NCI-H345 (cell line): ENCODE measurements at places on chromosomes 3 and 15.

- no peak for DNase-seq
Measured at GRCh38 chr3:111819927-111820326, 39.1 kb upstream of the PHLDB2 start.

- DNase-seq: no peak
Measured at GRCh38 chr15:71375934-71376333, 260.7 kb downstream of the THSD4 start.

GRCh38 chr3:190644035-190644434 lies 130.2 kb downstream of the IL1RAP start:
- DNase-seq: no peak

GRCh38 chr3:123424321-123424998 lies 24.4 kb downstream of the ADCY5 start:
- no peak for DNase-seq

DNA sequence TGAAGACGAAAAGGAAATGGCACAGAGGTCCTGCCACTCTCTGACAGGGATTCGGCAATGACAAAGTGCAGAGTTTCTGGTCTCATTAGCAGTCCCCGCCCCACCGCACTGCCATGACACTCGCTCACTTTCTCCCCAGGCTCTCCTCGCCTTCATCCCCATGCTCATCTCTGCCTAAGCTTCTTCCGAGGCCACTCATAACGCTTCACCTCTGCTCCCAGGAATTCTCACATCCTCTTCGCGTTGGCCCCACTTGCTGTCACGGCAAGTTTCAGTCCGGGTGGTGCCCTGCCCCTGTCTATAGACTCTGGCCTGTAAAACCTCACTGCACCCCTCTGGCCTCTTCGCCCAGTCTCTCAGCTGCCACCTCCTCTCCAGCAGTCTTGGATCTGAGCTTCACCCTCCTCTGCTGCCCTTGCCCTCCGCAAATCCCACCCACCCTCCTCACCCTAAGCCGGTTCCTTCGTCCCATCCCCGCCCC lies 654 bp downstream of the RUBCN start:
- peak; percentile 41 for DNase-seq

DNA sequence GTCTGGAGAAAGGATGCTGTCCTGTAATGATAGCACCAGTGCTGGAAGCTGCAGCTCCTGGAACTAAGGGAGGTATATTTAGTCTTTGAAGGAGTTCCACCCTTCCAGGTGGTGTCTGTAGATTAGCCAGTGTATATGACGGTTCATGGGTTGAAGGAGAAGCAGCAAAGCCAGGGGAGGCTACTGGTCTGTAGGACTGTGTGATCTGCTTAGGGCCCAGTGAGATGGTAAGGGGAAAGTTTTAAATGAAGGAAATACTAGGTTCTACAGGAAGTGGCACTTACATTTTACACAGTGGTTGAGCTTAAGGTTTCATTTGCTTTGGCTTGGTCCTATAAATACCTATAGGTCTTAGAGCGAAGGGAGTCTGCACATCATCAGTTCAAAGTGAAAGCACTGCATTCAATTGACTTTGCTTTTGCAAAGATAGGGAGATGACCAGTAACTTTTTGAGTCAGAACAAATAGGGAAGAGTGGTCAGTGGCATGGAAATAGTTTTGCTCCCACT lies 5.6 kb downstream of the SLC25A38 start:
- no peak for DNase-seq

- no peak for DNase-seq
Measured at GRCh38 chr15:52798529-52799101, 8.5 kb upstream of the ONECUT1 start.

DNA sequence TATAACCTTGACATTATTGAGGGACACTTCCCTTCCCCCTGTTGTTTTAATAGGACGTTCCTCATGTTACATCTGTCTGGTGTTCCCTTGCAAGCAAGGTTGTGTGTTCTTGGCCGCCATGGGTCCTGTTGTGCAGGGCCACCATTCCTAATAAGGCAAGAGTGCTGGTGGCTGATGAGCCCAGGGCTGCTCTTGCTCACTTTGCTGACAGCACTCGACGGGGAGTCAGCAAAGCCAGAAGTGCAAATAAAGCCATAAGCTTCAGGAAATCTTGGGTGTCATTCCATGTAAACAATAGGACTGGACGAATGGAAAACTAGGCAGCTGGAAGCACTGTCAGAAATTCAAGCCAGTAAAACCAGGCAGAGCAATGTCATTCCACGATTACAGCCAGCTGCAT lies 75.8 kb downstream of the SQOR start:
- no peak for DNase-seq

- DNase-seq: no peak
Measured at GRCh38 chr3:71543371-71544016, 40.0 kb downstream of the FOXP1 start.

- DNase-seq: peak; percentile 62
Measured at GRCh38 chr3:190038050-190038933, 82.4 kb downstream of the P3H2 start.

DNA sequence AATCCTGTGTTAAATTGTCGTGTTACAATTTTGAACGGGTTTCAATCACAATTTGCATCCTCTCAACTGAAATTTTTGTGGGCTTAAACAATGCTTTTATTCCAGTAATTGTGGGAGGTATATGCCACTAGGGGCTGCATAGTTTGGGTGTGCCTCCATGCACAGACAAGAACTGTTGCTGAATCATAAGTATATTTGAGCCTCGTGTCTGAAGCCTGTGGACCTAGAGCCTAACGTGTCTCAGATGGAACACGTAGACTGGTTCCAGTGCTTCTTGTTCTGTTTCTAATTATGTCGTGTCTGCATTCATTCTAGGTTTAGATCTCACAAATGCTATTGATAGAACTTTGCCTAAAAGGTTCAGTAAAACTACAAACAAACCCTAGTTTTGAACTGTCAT lies 363.4 kb downstream of the RBMS3 start:
- DNase-seq: no peak

GRCh38 chr3:191721390-191721861 lies 260.5 kb downstream of the PYDC2 start:
- no peak for DNase-seq
